ENCODE measurements at places on chromosomes 7 and 10. TPM values are rescaled to one million over a fixed set of nuclear protein-coding genes. Genes with fewer than 3 reads are reported as not detected.

COL28A1 gene
- 0.28 TPM for polyA plus RNA-seq

POU6F2 gene
- 0.03 TPM for polyA plus RNA-seq

C7orf33 gene
- polyA plus RNA-seq = not detected

HECTD2 gene
- polyA plus RNA-seq = 2.6 TPM

PDK4 gene
- 724 TPM for polyA plus RNA-seq

CALHM3 gene
- not detected for polyA plus RNA-seq

FAM25A gene
- not detected for polyA plus RNA-seq

SUN1 gene
- 111 TPM for polyA plus RNA-seq

PPP1R17 gene
- polyA plus RNA-seq = not detected

CYP2C19 gene
- polyA plus RNA-seq = not detected

GRCh38 chr7:144782883-144783282, 53.0 kb downstream of the TPK1 start:
- H3K27ac ChIP-seq = no peak overlapping the region
- H3K27me3 ChIP-seq = no peaks in the 10 kb centered on the region
- H3K36me3 ChIP-seq = no peaks in the 10 kb centered on the region
- H3K4me1 ChIP-seq = no peaks in the 10 kb centered on the region

DNA sequence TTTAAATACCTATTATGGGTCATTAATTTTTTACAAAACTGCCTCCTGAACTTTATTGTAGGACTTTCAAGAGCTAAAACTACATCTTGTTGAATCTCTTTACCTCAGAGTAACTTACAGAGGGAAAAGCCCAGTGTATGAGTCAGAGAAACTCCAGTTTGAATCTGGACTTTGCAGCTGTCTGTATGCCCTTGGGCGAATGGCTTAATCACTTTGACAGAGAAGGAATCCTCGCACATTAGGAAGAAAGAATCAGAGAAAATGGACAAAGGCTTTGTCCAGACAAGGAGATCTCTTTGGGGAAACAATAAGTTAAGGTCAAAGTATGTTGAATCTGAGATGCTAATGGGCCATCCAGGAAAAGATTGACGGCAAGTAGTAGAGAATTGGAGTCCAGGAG, 484.2 kb upstream of the CELF2 start:
- H3K4me1 ChIP-seq = no peaks in the 10 kb centered on the region
- no peaks in the 10 kb centered on the region for H3K27me3 ChIP-seq
- no peaks in the 10 kb centered on the region for H3K36me3 ChIP-seq
- no peak for DNase-seq
- H3K4me3 ChIP-seq = no peak overlapping the region

GRCh38 chr10:29328983-29329382, 40.1 kb downstream of the LYZL1 start:
- H3K4me1 ChIP-seq = peaks cover 10% of the 10 kb centered on the region
- H3K36me3 ChIP-seq = no peaks in the 10 kb centered on the region
- H3K27ac ChIP-seq = peak overlapping the region; percentile 72
- H3K27me3 ChIP-seq = no peaks in the 10 kb centered on the region
- no peak overlapping the region for H3K4me3 ChIP-seq

GRCh38 chr7:136741941-136742340, 126.5 kb upstream of the CHRM2 start:
- no peaks in the 10 kb centered on the region for H3K4me1 ChIP-seq
- H3K27ac ChIP-seq = no peak overlapping the region
- no peak overlapping the region for H3K4me3 ChIP-seq
- no peaks in the 10 kb centered on the region for H3K36me3 ChIP-seq

GRCh38 chr10:48648172-48648942, 36.3 kb upstream of the WDFY4 start:
- H3K4me3 ChIP-seq = no peak overlapping the region
- DNase-seq = no peak
- H3K27ac ChIP-seq = no peak overlapping the region
- no peaks in the 10 kb centered on the region for H3K4me1 ChIP-seq

GRCh38 chr10:103069453-103070331, 123.4 kb downstream of the NT5C2 start:
- H3K27me3 ChIP-seq = no peaks in the 10 kb centered on the region
- DNase-seq = no peak
- no peak overlapping the region for H3K27ac ChIP-seq
- peaks cover 7% of the 10 kb centered on the region for H3K36me3 ChIP-seq
- peaks cover 2% of the 10 kb centered on the region for H3K4me1 ChIP-seq

- no peaks in the 10 kb centered on the region for H3K27me3 ChIP-seq
- H3K27ac ChIP-seq = no peak overlapping the region
- H3K4me1 ChIP-seq = peaks cover 7% of the 10 kb centered on the region
Measured at GRCh38 chr10:80272793-80273522, 16.5 kb downstream of the MAT1A start.

DNA sequence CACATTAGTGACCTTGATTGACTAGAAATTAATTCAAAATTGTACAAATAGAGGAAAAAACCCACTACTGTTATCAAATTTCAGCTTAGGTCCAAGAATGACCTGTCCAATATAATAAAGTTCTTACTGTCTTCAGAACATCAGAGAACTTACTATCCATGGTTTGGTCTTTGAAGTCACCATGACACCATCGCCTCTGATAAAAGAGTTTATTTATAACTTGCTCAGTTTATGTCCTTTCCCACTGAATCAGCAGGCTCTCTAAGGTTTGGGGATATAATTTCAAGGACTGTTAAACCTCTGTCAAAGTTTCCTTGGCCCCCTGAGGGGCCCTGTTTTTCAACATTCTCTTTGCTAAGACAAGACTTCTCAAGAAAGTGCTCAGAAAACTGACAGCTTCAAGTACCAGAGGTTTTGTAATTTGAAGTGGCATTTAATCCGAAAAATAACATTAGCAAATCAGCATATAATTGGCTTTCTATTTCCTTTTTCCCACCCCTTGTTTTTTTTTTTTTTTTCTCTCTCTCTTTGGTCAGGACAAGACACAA, 191.7 kb upstream of the FERD3L start:
- no peak overlapping the region for H3K27ac ChIP-seq
- no peak for DNase-seq
- no peak overlapping the region for H3K4me3 ChIP-seq
- H3K4me1 ChIP-seq = no peaks in the 10 kb centered on the region

DNA sequence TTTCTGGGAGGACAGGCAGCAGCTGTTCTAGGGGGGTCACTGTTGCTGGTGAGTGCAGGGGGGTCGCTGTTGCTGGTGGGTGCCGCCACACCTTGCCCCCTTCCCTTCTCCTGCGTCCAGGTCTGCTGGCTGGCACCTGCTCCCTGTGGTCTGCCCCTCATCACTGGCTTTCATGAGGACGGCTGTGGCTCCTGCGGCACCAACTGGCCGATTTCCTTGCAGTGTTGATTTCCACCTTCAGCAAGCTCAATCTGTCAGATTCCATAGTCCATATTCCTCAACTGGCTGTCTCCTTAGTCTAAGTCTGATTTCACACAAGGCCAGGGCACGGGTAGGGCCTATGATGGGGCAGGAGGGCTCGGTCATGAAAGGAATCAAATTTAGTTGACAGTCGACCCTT, 23.4 kb upstream of the GRB10 start:
- no peak overlapping the region for H3K27ac ChIP-seq
- H3K36me3 ChIP-seq = no peaks in the 10 kb centered on the region
- no peak for DNase-seq
- H3K4me1 ChIP-seq = no peaks in the 10 kb centered on the region
- no peak overlapping the region for H3K4me3 ChIP-seq

- H3K27me3 ChIP-seq = no peaks in the 10 kb centered on the region
- H3K27ac ChIP-seq = peak overlapping the region; percentile 94
- H3K36me3 ChIP-seq = no peaks in the 10 kb centered on the region
- peak; percentile 84 for DNase-seq
Measured at GRCh38 chr10:133258818-133259601, 17.7 kb downstream of the ADAM8 start.

- no peak overlapping the region for H3K4me3 ChIP-seq
- H3K27ac ChIP-seq = no peak overlapping the region
- H3K36me3 ChIP-seq = no peaks in the 10 kb centered on the region
- no peaks in the 10 kb centered on the region for H3K4me1 ChIP-seq
Measured at GRCh38 chr7:46680147-46680546, 759.1 kb upstream of the IGFBP3 start.

DNA sequence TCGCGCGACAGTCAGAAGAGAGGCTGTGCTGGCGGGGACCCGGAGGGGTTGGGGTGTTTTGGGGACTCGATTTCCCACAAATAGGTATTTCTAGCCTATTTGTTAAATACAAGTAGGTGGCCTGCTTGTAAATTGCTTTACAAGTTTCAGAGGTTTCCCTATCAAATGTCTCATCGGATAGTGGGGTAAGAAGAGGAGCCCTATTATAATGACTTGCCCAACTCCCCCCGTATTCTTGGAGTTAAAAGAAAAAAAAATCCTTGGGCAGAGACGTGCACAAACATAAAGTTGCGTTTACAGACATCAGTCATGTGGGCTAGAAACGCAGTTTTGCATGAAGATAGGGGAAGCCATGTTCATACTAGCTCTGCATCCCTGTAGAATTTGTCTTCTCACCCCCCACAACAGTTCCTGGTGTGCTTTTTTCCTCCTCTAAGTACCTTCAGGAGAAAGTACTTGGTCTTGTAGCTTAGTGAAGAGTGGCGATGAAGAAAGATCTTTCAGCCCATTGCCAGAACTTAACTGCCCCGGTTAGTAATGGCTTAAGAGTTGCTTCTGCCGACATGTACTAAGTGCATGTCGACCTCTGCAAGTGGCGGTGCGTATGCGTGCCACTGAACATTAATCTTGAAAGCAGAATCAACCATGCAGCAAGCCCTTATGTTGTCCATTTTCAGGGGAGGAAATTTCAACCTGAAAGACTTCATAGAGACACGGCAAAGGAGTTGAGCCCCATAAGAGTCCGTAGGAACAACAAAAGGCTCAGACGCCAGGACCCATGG, 832 bp upstream of the TIAL1 start:
- peaks cover 34% of the 10 kb centered on the region for H3K4me1 ChIP-seq
- no peaks in the 10 kb centered on the region for H3K27me3 ChIP-seq
- H3K36me3 ChIP-seq = no peaks in the 10 kb centered on the region
- peak overlapping the region; percentile 88 for H3K4me3 ChIP-seq
- no peak for DNase-seq

GRCh38 chr10:987620-987869, 689 bp upstream of the GTPBP4 start:
- H3K27ac ChIP-seq = peak overlapping the region; percentile 96
- H3K27me3 ChIP-seq = no peaks in the 10 kb centered on the region
- H3K36me3 ChIP-seq = peaks cover 3% of the 10 kb centered on the region
- peaks cover 23% of the 10 kb centered on the region for H3K4me1 ChIP-seq
- peak overlapping the region; percentile 98 for H3K4me3 ChIP-seq
- DNase-seq = no peak

GRCh38 chr10:34231441-34232180, 583.5 kb downstream of the PARD3 start:
- H3K4me3 ChIP-seq = no peak overlapping the region
- no peaks in the 10 kb centered on the region for H3K27me3 ChIP-seq
- H3K27ac ChIP-seq = no peak overlapping the region
- no peak for DNase-seq

- H3K27me3 ChIP-seq = no peaks in the 10 kb centered on the region
- DNase-seq = no peak
- no peaks in the 10 kb centered on the region for H3K36me3 ChIP-seq
Measured at GRCh38 chr10:110782616-110783015, 89.1 kb upstream of the PDCD4 start.

DNA sequence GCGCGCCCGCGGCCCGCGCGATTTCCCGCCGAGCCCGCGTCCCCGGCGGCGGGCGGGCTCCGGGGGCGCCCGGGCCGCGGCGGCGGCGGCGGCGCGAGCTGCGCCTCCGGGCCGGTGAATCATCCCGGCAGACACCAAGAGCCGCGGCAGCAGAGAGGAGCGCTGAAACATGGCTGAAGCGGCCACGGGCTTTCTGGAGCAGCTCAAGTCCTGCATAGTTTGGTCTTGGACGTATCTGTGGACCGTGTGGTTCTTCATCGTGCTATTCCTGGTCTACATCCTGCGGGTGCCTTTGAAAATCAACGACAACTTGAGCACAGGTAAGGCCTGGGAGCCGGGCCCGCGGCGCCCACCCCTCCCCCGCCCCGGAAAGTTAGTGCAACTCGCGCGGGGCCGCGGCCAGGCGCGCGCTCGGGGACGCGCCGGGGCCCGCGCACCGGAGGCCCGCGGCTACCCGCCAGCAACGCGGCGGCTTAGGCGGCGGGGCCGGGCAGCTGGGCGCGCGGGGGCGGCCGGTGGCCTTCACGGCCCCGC, at the start of gene ST7:
TSS of gene ST7 (plus strand) at position 130 of the 534 bp plus-strand sequence. CDS start at position 170, 40 bp downstream.
- H3K27ac ChIP-seq = peak within 1 kb of the TSS; percentile 99
- peaks cover 5% of the 10 kb centered on the region for H3K4me1 ChIP-seq
- no peaks in the 10 kb centered on the region for H3K27me3 ChIP-seq
- H3K4me3 ChIP-seq = peak within 1 kb of the TSS; percentile 70

GRCh38 chr10:17836942-17837341, 27.8 kb downstream of the MRC1 start:
- H3K4me3 ChIP-seq = no peak overlapping the region
- H3K4me1 ChIP-seq = no peaks in the 10 kb centered on the region
- H3K36me3 ChIP-seq = no peaks in the 10 kb centered on the region
- H3K27ac ChIP-seq = no peak overlapping the region
- peak; percentile 28 for DNase-seq
- H3K27me3 ChIP-seq = no peaks in the 10 kb centered on the region

- H3K4me1 ChIP-seq = peaks cover 20% of the 10 kb centered on the region
- no peak overlapping the region for H3K4me3 ChIP-seq
- no peak for DNase-seq
- H3K36me3 ChIP-seq = no peaks in the 10 kb centered on the region
Measured at GRCh38 chr7:19145434-19146115, 354 bp upstream of the FERD3L start.

DNA sequence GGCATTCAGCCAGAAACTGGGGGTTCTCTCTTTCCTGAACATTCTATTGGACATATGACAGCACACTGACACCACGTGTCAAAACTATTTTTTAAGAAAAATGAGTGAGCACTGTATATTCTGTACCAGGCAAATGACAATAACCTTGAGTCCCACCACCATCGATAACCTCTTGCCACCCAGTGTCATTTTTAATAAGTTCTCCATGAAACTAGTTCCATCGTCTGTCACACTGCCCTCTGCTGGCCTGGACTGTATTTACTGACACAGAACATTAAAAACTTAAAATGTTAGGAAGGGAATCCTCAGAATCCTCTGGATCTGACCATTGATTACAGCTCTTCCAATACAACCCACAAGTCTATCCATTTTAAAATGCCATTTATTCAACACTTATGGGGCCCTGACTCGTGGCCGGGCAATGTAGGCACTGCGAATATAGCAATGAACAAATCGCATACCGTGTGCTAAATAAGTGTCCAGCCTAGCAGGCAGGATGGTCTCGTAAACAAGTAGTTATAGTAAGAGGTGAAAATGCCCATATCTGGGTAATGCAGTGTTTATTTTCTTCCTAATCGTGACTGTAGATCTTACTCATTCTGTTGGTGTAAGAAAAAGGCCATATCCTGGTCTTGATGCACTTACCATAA, 35.9 kb upstream of the CACNB2 start:
- H3K36me3 ChIP-seq = no peaks in the 10 kb centered on the region
- H3K4me3 ChIP-seq = no peak overlapping the region

- no peak overlapping the region for H3K4me3 ChIP-seq
- no peak for DNase-seq
- no peaks in the 10 kb centered on the region for H3K36me3 ChIP-seq
- no peak overlapping the region for H3K27ac ChIP-seq
- peaks cover 22% of the 10 kb centered on the region for H3K4me1 ChIP-seq
- H3K27me3 ChIP-seq = no peaks in the 10 kb centered on the region
Measured at GRCh38 chr10:119863951-119864565, 8.6 kb downstream of the MCMBP start.

Measured in heart left ventricle (tissue), 16 donors.